ENCODE measurements at places on chromosomes 5 and 9.

DNA sequence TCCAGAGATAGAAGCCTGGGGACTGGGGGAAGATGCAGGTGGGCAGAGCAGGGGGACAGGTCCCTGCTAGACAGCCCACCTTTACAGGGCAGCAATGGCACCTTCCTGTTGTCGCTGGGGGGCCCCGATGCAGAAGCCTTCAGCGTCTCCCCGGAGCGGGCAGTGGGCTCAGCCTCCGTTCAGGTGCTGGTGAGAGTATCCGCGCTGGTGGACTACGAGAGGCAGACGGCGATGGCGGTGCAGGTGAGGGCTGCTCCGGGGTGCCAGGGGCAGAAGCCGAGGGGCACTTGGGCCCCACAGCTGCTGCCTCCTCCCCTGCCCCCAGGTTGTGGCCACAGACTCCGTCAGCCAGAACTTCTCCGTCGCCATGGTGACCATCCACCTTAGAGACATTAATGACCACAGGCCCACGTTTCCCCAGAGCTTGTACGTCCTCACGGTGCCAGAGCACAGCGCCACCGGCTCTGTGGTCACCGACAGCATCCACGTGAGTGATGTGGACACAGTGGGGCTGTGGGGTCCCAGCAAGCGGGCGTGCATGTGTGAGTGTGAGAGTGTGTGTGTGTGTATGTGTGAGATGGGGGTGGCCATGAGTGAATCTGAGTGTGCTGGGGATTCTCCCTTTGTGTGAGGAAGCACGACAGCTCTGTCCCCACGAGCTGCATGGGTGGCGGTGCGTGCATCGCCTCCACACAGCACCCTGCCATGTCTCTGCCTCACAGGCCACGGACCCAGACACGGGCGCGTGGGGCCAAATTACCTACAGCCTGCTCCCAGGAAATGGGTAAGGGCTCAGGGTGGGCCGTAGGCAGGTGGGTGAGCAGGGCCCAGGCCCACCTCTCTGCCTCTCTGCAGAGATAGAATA lies 28.4 kb downstream of the CDHR2 start:
- DNase-seq: no peak

DNA sequence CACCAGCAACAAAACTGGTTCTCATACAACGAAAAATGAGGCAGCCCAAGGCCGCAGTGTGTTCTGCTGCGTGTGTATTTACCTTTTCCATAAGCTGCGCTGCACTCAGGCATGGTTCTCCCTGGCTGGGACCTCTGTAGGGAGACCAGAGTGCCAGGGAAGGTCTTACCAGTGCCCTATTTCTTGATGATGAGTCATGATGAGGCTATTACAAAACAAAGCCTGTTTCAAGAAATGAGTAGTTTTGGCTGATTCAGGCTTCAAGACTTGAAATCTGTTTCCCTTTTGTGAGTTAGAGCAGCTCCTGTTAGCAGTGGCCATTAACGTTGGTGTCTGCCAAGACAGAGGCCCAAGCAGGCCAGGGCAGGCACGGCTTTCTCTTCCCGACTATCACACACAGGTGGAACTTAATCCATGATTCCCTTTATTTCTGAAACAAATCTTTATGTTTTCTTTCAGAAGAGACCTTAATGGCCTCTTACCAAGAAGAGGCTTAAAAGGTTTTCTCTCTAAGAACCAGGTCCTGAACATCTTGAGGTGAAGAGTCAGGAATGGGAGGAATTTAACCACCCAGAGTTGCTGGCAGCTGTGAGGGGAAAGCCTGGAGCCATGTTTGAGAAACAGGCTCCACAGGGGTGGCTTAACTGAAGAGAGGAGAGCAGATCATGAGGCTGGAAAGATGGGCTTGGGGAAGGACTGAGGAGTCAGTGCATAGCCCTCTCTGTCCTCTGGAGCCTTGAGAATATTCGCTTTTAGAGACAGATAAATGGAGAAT lies 41.4 kb upstream of the TIFAB start:
- no peak for DNase-seq

DNA sequence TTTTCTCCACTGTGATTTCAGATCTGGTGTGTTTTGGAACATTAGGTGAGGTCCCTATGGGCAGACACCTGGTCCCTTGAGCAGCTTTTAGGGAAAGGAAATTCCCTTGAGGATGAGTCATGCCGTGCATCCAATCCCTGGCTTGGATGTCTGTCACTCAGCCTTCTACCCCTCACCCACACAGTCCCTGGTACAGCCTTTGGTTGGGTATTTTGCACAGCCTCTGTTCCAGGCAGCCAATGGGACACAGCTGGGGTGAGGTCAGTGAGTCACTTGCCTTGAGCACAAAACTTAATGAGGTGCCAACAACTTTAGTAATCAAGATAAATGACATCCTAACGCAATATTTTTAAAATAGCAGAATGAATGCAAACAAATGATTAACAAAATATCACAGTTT lies 22.7 kb upstream of the SVEP1 start:
- DNase-seq: no peak

DNA sequence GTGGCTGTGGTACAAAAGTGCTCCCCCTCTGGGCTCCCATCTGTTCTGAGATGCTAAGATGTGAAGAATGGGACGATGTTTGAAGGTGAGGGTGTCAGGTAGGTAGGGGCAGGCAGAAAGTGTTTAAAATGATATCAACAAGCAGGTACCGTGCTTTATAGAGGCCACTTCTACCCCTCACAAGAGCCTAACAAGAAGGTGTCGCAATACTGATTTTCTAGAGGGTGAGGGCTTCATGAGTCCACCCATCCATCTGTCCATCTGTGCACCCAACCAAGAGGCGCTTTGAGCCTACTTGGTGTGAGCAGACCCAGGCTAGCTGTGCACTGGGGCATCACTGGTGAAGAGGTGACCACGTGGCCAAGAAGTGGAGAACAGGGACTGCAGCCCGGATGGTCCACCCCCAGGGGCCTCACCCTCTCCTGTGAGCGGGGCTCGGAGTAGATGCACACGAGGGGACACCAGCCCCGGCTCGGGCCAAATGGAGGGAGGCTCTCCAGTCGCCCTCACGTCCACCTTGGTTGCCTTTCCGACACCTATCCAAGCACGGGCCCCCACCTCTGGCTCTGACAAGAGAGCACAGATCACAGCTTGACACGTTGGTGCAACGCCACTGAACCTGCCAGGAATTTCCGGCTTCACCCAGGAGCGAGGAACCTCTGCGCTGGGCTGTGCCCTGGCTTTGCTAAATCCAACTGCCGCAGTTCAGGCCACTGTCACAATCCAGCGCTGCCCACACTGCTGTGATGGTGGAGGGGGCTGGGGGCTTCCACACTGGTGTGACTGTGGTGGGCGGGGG lies 34.5 kb downstream of the CRB2 start:
- DNase-seq: no peak

GRCh38 chr5:40428815-40429214 lies 250.9 kb upstream of the PTGER4 start:
- DNase-seq: no peak

- no peak for DNase-seq
Observed at GRCh38 chr9:86585422-86586143, 231.4 kb upstream of the TUT7 start.

- no peak for DNase-seq
Observed at GRCh38 chr5:76333571-76333970, 69.5 kb upstream of the IQGAP2 start.

GRCh38 chr5:39919876-39920275 lies 495.1 kb upstream of the DAB2 start:
- no peak for DNase-seq

DNA sequence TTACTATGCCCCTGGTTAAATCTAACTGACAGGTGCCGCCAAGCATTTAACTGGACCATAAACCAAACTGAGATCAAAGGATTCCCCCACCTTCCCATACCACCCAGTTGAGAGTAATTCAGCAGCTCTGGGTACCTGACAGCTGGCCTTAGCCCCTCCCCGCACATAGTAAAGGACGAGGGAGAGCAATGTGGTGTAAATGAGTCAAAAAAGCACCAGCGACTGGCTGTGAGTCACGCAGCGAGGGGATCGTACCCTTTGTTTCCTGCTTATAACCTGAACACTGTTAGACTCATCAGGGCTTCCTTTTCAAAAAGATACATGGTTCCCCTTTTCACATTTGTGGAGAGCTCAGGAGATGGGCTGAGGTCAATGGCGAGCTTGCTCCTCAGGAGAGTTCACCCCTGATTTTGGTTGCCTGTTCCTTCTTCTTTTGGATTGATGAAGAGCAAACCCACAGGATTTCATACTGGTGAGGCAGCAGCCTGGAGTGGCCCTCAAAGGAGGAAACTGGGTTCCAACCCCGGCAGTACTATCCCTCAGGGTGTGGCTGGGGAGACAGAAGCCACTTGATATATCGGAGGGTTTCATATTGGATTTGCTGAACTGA lies 71.5 kb downstream of the ANKRD33B start:
- DNase-seq: no peak

DNA sequence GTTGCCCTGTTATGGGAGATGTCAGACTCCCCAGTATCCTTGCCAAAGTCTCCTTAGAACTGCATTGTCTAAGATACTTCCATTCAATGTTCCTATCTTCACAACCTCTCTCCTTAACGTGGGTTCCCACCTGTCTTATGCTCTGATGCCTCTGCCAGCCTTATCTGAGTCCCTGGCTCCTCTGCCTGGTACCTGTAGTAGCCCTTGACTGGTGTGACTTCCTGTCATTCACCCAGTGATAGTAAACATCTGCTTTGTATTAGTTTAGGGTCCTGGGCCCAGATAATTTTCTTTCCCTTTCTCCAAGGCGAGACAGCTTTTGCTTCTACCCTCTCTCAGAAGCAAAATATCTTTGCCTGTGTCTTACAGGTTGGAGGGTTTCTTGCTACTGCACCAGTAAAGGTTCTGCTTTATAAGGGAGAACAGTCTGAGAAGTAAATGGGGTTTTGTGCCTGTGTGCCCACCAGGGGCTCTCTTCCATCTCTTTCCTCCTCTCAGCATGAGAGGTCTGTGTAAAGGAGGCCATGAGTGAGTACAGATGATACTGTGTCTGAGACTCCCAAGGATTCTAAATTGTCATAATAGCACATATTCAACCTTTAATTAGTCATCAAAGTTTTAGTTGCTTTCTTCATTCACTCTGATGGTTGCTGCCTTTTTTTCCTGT lies 220.8 kb downstream of the PRR16 start:
- DNase-seq: no peak

GRCh38 chr5:162382839-162383238 lies 315.3 kb downstream of the GABRG2 start:
- DNase-seq: no peak

DNA sequence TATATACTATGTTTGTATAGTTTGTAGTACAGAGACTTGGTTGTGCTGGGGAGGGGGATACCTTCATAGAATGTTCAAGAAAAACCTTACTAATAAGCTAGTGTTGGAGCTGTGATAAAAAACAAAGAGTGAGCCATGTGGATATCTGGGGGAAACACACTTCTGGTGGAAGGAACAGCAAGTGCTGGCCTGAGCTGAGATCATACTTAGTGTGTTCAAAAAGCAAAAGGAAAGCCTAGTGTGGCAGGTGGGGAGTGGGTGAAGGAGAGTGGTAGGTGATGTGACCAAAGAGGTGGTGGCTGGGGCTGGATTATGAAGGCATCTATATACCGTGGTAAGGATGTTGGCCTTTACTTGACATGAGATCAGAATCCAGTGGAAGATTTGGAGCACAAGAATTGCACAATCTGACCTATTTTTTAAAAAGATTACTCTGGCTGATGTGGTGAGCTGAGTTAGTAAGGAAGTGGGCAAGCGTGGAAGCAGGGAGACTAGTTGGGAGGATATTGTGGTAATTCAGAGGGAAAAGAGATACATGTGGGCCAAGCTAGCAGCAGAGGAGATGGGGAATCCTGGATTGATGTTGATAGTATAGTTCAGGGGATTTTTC lies 26.6 kb downstream of the PALM2AKAP2 start:
- DNase-seq: no peak

DNA sequence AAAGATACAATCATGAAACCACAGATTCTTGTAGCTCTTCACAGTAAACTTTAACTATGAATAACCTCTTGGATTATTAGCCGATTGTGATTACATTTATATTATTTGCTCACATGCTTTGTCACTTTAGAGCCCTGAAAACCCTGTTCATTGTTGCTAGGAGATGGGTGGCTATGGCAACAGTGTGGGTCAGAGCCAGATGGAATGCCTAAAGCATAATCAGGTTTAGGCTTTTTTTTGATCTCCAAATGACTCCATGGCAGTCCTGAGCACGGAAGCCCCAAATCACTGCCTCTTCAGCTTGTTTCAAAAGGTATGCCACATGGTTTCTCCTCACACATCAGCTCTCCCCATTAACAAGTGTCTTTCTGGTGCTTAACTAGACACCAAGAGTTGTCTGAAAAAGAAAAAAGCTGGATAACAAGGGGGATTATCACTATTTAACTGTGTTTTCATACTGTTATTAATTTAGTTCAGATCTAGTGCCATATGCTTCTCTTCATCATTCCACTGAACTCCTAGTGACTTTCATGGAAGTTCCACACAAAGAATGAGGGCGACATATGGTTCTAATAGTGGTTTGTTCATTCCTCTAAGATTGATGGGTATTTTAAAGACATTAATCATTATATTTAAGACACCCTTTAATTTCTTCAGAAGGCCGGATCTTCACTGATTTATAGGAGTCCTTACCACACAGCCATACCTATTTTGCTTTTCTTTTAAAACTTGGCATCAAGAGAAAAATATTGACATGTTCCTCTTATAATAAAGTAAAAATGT lies 88.8 kb upstream of the PAM start:
- peak; percentile 59 for DNase-seq

GRCh38 chr9:122128007-122128968 lies 31.3 kb downstream of the NDUFA8 start:
- DNase-seq: no peak

GRCh38 chr5:40549616-40550015 lies 130.1 kb upstream of the PTGER4 start:
- no peak for DNase-seq

DNA sequence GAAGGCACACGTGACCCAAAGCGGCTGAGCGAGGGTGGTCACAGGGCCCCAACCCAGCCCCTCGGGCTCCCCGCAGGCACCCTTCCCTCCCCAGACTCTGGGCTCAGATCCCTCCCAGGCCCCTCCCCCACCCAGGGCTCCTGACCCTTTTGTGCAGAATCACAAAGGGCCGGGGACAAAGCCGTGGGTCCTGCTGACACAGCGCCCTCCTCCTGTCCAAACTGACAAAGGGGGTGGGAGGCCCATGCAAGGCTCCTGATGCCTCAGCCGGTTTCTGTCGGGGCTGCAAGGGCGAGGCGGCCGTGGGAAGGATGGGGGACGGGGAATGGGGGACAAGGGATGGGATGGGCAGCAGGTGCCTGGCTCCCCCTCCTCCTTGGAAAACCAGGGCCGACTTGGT lies 43.5 kb upstream of the UBAC1 start:
- no peak for DNase-seq

GRCh38 chr5:172733131-172733973 lies 37.6 kb downstream of the DUSP1 start:
- no peak for DNase-seq

DNA sequence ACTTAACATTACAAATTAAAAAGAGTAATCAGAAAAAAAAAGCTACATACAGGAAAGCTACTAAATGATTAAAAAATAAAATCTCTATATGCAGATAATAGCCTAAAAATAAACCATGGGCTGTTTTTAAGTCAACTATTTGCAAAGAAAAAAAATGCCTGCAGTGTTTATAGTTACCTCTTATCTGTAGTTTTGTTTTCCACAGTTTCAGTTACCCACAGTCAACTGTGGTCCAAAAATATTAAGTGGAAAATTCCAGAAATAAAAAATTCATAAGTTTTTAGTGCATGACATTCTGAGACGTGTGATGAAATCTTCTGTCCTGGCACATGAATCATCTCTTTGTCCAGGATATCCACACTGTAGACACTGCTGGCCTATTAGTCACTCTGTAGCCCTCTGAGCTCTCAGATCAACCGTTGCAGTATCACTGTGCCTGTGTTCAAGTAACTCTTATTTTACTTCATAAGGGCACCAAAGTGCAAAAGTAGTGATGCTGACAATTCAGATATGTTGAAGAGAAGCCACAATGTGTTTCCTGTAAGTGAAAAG lies 59.2 kb downstream of the PRELID2 start:
- no peak for DNase-seq

All from NCI-H1105 (cell line).